ENCODE measurements at places on chromosomes 5 and 9.

- no peak for DNase-seq
Measured at GRCh38 chr9:35930989-35931388, 21.7 kb downstream of the SPAAR start.

GRCh38 chr5:52743529-52743928, 44.2 kb upstream of the ITGA1 start:
- DNase-seq = no peak

GRCh38 chr9:124818431-124819281, 34.6 kb upstream of the WDR38 start:
- no peak for DNase-seq

- no peak for DNase-seq
Measured at GRCh38 chr5:77103457-77103856, 16.4 kb upstream of the ZBED3 start.

DNA sequence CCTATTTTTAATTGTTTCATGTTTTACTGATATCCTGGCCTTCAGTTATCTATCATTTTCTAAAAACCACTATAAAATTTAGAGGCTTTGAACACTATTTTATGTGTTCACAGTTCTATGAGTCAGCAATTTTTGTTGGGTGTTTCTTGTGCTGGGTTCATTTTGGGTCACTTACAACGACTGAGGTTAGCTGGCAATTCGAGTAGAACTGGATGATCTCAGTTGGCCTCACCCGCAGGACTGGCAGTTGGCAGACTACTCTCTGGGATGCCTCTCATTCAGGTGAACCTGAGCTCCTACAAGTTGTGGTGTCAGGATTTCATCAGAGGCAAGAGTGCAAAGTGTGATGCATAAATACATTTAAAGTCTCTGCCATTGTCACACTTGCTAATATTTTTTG, 151.0 kb upstream of the PAPPA start:
- no peak for DNase-seq

DNA sequence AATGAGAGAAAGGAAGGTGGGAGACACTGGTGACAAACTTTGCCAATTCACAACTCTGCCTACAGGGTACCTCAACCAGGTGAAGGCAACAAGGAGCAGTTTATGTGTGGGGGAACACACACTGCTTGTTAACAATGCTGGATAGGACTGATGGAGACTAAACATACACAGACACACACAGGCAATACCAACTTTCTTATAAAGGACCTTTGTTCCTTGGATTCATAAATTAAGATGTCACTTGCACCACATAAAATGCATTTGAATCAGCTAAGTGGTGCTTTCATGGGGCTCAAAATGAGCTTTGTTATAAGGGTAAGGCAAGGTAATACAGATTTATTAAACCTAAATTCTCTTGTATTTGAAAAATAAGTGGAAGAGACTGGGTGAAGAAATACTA, 4.0 kb downstream of the TSTD2 start:
- no peak for DNase-seq

- DNase-seq = no peak
Measured at GRCh38 chr5:63959177-63959982, 2.9 kb downstream of the HTR1A start.

GRCh38 chr5:98940581-98940980, 11.8 kb upstream of the CHD1 start:
- no peak for DNase-seq

DNA sequence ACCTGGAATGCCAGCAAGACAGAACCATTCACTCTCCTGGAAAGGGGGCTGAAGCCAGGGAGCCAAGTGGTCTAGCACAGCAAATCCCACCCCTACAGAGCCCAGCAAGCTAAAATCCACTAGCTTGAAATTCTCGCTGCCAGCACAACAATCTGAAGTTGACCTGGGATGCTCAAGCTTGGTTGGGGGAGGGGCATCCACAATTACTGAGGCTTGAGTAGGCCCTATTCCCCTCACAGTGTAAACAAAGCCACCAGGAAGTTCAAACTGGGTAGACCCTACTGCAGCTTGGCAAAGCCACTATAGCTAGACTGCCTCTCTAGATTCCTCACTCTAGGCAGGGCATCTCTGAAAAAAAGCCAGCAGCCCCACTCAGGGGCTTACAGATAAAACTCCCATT, 17.3 kb downstream of the RIGI start:
- DNase-seq = no peak

DNA sequence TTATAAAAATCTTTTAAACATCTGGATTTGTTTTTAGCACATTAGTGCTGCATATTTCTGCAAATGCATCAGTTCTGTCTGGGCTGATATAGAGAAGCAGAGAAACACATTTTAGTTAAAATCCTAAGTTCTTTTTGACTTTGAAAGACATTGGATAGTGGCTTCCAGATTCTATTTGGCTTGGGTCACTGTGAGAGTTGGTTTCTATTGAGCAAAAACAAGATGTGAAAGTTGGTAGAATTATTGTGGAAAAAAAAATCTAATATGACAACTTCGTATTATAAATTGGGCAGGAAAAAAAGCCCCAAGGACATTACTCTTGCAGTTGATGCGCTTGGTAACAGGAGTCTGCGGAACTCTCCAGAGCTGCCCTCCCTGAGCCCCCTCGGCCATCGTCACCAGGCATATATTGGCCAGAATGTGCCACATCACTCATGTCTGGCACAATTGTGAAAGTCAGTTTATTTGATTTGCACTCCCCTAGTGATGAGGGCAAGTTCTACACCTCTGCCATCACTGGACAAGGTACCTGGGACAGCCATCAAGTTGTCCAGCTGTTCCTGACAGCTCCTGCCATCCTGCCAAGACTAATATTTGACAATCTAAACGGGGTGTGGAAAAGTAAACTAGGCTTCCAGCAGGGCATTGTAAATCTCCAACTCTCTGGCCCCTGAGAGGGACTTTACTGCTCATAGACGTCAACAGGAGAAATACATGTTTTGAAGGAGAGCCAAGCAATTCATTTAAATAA, 334.5 kb downstream of the TENT4A start:
- no peak for DNase-seq

DNA sequence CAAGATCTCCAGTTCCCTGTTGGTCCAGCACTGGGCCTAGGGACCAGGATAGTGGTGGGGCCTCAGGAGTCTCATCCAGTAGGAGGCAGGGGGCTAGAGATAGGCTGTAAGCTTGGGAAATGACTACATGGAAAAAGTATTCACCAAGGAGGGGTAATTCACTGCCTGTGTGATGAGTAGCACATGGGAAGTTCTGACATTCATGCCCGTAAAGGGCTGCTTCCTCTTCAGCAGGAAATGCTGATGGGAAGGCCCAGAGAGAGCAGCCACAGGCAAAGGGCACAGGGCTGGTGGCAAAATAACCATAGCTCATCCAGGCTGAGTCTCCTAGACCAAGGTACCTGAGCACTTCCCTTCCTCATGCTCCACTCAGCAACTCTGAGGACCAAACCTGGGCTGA, 23.1 kb upstream of the FRRS1L start:
- DNase-seq = no peak

GRCh38 chr9:36382484-36382883, 17.6 kb downstream of the RNF38 start:
- DNase-seq = no peak

- DNase-seq = no peak
Measured at GRCh38 chr5:159010661-159011442, 88.9 kb downstream of the EBF1 start.

GRCh38 chr9:79641070-79641469, 69.3 kb downstream of the TLE4 start:
- no peak for DNase-seq

DNA sequence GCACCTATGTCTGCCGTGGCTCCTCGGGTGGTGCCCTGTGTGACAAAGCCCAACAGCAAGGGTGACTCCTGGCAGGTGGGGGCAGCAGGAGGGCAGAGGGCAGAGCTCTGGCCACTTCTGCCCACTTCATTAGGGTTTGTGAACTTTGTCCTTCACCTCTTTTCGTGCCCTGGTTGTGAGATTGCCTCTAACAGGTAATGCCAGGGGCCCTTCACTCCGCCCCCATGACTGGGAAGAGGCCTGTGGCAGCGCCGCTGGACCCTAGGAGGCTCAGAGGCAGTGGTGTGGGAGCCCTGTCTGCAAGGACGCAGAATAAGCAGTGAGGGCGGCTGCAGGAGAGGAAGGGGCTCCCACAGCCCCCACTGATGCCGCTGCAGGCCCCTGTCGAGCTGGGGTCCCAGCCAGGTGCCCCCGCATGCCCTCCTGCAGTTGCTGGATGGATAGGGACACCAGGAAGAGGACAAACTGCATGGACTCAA, 108.7 kb upstream of the LMX1B start:
- DNase-seq = no peak

- no peak for DNase-seq
Measured at GRCh38 chr9:120974181-120974580, 47.6 kb upstream of the TRAF1 start.

DNA sequence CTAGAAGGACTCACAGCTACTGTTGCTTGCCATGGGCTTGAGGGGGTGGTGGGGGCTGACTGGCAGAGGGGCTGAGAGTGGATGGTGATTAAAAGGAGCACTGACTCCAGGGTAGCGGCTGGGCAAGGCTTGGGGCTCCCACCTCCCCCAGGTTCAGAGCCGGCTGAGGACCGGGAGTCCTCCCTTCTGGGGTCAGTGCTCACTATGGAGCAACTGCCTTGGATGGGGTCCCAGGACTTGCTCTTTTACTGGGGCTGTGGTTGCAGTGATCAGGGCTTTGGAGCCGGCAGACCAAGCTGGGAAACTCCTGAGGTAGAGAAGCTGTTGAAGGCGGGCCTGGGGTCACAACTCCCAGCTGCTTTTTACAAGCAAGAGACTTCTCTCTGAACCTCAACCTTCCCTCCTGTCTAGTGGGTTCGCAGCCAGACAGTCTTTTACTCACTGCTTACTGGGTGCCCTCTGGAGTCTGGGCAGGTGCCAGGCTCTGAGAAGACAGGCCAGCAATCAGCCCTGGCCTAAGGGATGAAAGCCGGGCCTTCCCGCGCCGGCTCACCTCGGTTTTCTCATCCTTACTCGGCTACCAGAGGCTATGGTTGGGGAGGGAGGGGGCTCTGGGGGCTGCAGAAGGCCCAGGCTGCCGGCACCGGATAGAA, 795 bp upstream of the ASS1 start:
- no peak for DNase-seq

GRCh38 chr5:43401827-43402226, 10.4 kb downstream of the CCL28 start:
- no peak for DNase-seq

GRCh38 chr5:18985171-18985758, 1002.7 kb downstream of the CDH18 start:
- no peak for DNase-seq

Data from bone marrow (tissue), 2 donors.